ENCODE measurements at places on chromosomes 4 and X. TPM values are rescaled to one million over a fixed set of nuclear protein-coding genes. Genes with fewer than 3 reads are reported as not detected.

CXCL6 gene
- total RNA-seq = 0.85 TPM

- no peaks in the 10 kb centered on the region for H3K27me3 ChIP-seq
- no peaks in the 10 kb centered on the region for H3K36me3 ChIP-seq
- H3K4me3 ChIP-seq = no peak overlapping the region
Observed at GRCh38 chr4:138275216-138275615, 33.1 kb upstream of the SLC7A11 start.

FGFR3 gene
- total RNA-seq = 3.8 TPM

DNA sequence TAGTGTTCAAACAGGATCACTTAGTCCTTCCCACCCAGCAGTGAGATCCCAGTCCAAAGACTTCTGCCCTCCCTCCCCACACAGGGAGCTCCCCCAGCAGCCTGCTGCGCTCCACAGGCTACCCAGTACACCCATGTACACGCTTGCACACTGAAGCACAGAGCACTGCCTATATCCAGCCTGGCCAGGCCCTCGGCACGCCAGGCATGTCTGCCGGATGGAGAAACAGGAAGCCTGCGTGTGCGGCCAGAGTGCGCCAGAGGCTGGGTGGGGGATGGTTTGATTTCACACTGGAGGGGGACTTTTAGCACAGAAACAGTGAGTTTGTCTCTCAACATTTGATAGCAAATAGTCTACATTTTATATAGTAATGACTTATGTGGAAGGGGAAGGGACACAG, 833.5 kb upstream of the IGFBP7 start:
- no peaks in the 10 kb centered on the region for H3K27me3 ChIP-seq
- no peak for DNase-seq
- no peak overlapping the region for H3K4me3 ChIP-seq

GRCh38 chr4:84151574-84151973, 347.5 kb downstream of the NKX6-1 start:
- H3K27ac ChIP-seq = no peak overlapping the region
- no peak overlapping the region for H3K4me3 ChIP-seq
- no peaks in the 10 kb centered on the region for H3K4me1 ChIP-seq
- H3K27me3 ChIP-seq = no peaks in the 10 kb centered on the region

SPACA5 gene
- not detected for total RNA-seq

DNA sequence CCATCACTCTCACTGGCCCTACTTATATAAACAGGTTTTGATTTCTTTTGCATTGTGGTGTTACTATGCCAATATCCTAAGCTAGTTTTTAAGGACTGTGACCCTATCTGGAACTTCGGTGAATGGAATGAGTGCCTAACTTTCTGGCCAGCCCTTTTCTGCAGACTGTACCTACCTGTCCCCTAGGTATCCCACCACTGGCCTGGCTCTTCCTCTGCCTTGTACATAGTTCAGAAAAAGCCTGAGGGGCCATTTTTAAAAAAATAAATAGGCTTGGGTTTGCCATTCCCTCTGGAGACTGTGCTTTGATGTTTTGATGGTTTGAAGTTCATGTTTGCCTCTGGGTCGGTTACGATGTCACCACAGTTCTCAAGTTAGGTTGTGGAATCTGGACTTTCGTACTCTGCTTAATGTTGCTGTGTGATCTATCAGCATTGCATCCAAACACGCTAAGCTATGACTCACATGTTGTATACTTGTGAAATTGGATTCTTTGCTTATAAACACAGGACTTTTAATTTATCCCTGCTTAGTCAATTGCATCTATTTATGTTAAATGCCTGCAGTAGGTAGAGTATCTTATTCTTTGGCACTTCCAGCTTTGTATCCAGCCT, 182.0 kb downstream of the ANKRD50 start:
- no peak for DNase-seq
- no peak overlapping the region for H3K4me3 ChIP-seq
- H3K27ac ChIP-seq = no peak overlapping the region
- no peaks in the 10 kb centered on the region for H3K4me1 ChIP-seq
- H3K27me3 ChIP-seq = no peaks in the 10 kb centered on the region

- no peaks in the 10 kb centered on the region for H3K36me3 ChIP-seq
- H3K27ac ChIP-seq = no peak overlapping the region
- H3K27me3 ChIP-seq = no peaks in the 10 kb centered on the region
- no peak overlapping the region for H3K4me3 ChIP-seq
- DNase-seq = no peak
- no peaks in the 10 kb centered on the region for H3K4me1 ChIP-seq
Observed at GRCh38 chr4:172758586-172759340, 409.8 kb upstream of the GALNT7 start.

MAP9 gene
- 3.1 TPM for total RNA-seq
